Left kidney (tissue), 8 donors: ENCODE measurements at places on chromosomes 5 and 9. TPM values are rescaled to one million over a fixed set of nuclear protein-coding genes. Genes with fewer than 3 reads are reported as not detected.

The ECSCR gene
- 21.9 TPM for polyA plus RNA-seq

The BHMT2 gene
- 49.9 TPM for polyA plus RNA-seq

The ZNF454 gene
- polyA plus RNA-seq: 9.9 TPM

GRCh38 chr5:147234825-147235635 is at the start of gene STK32A:
Gene STK32A, plus strand, starts transcription at chr5:147235026. Its CDS starts 4,609 bp downstream, at chr5:147239635.
- peak; percentile 64 for DNase-seq

- DNase-seq: no peak
Measured at GRCh38 chr5:129124608-129125007, 30.1 kb downstream of the ISOC1 start.

DNA sequence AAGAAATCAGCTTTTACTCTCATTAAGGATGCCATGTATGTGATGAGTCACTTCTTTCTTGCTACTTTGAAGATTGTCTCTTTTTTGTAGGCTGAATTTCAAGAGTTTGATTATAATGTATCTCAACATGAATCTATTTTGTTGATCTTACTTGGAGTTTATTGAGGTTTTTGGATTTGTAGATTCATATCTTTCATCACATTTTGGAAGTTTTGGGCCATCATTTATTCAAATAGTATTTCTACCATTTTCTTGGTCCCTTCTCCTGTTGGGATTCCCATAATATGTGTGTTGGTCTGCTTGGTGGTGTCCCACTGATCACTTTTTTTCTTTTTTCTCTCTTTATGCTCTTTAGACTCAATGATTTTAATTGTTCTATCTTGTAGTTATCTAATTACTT is 116.3 kb downstream of the CNTLN start:
- DNase-seq: no peak

DNA sequence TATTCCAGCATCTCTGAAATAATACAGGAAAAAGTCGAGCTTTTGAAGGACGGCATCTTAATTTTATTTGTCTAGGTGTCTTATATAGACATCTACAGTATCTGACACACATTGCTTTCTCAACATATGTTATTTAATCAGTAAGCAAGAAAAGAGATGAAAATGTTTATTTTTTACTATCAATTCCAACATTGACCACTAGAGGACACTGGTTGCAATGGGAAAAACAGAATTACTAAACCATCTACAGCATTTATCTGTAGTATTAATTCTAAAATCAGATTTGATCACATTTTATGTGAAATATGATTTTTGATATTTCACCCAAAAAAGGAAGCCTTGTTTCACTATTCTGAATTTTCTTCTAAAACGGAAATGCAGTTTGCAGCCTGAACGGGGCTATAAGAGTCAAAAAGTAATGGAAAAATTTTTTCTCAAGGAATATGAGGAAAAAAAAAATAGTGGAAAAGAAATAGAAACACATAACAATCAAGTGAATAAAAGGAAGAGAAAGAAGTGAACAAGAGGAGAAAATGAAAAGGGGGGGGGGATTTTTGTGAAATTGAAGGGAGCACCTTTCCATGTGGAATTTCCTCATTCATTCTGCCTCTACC is 98.6 kb downstream of the OSTF1 start:
- DNase-seq: peak; percentile 14

- DNase-seq: no peak
Measured at GRCh38 chr5:33824516-33825195, 67.1 kb downstream of the ADAMTS12 start.

- no peak for DNase-seq
Measured at GRCh38 chr5:138498376-138498775, 33.1 kb downstream of the EGR1 start.

DNA sequence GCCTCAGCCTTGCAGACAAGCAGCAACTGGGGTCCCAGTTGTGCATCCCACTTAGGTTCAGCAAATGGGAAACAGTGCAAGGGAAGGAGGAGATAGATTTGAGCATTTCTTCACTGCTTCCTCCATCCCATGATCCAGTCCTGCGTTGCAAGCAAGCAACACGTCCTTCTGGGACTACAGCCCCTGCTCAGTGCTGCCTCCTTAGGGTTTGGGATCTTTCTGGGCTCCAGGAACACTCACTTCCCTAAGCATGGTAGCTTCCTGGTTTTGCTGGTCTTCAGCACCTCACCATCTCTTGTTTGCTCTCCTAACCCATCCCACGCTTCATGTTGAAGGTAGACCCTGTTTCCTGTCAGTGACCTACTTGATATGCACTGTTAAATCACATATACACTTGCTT is 444.7 kb downstream of the MED10 start:
- no peak for DNase-seq

DNA sequence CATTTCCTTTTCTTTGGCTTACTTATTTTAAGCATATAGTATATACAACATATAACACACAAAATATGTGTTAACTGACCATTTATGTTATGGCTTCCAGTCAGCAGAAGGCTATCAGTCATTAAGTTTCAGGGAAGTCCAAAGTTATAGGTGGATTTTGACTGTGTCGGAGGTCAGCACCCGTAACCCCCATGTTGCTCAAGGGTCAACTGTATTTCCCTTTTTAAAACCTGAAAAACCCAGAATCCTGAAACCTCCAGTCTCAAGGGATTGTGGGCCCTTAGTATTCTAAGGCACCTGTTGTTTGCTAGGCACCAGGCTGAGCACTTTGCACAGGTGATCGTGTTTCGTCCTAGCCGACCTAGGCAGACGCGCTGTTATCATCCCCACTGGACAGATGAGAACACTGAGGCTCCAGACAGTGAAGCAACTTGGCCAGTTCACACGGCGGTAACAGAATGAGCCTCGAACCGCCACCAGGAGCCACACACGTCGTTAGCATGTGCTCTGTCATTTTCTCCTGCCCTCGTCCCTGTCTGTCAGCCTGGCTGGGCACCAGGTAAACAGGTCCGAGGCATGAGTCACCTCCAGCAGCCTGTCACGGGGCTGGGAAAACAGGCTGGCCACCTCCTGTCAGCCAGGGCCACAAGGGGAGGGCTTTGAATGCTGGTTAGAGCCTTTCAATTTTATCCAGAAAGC is 39.9 kb downstream of the DUSP1 start:
- no peak for DNase-seq

DNA sequence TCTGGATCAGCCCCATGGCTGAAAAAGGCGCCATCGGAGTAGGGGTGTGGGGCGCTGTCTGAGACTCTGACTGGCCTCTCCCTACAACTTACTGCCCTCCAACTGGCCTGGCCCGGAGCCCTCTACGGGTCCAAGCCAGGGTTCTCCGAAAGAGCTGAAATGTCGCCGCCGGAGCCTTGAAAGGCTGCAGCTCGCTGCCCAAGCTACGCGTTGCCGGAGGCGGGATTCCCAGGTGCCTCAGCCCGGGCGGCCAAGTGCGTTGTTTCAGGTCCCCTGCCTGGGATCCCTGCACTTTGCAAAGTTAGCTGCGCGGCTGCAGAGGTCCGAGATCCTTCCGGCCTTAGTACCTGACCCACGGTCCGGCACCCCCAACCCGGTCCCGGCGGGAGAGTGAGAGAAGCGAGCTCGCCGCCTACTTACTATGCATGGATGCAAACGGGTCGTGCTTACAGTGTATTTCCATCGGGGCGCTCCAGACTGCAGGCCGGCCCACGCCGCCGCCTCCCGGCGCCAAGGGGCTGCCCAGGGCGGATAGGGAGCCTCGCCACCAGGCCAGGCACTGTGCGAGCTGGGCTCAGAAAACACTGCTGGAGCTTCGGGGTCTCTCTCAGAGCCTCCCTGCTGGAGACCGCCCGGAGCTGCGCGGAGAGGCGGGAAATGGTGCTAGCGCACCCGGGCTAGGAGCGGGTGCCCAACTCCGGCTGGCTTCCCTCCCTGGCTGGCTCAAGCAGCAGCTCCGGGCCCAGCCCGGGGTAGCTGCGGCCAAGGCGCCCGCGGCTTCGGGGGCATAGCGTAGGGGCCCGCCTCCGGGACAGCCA is 7.7 kb downstream of the PAX5 start:
- DNase-seq: no peak

DNA sequence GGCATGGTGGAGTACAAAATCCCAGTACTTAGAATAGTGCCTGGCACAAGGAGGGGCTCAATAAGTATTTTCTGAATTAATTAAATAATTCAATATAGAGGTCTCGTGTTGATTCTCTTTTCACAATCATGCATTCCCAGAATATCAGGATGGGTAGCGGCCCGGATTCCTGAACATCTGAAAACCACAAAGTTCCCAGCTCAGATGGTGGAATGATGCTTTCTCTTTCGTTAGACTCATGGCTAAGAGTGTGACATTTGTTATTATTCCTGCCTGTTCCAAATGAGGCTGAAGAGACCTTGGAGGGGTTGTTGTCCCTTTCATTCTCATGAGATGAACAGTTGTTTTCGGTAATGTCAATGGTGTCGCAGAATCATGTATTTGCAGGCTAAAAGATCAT is 95.4 kb upstream of the LIFR start:
- DNase-seq: no peak

- DNase-seq: no peak
Measured at GRCh38 chr5:119789406-119790117, 160.2 kb downstream of the FAM170A start.

GRCh38 chr5:115875447-115875846 is 33.7 kb downstream of the AP3S1 start:
- DNase-seq: no peak

- DNase-seq: no peak
Measured at GRCh38 chr5:167478188-167478587, 813.3 kb upstream of the WWC1 start.
